ENCODE measurements at places on chromosomes 12 and 14. TPM values are rescaled to one million over a fixed set of nuclear protein-coding genes. Genes with fewer than 3 reads are reported as not detected.
A peak's percentile ranks its signal among the peaks of the same experiment; 100 is the strongest.

DNA sequence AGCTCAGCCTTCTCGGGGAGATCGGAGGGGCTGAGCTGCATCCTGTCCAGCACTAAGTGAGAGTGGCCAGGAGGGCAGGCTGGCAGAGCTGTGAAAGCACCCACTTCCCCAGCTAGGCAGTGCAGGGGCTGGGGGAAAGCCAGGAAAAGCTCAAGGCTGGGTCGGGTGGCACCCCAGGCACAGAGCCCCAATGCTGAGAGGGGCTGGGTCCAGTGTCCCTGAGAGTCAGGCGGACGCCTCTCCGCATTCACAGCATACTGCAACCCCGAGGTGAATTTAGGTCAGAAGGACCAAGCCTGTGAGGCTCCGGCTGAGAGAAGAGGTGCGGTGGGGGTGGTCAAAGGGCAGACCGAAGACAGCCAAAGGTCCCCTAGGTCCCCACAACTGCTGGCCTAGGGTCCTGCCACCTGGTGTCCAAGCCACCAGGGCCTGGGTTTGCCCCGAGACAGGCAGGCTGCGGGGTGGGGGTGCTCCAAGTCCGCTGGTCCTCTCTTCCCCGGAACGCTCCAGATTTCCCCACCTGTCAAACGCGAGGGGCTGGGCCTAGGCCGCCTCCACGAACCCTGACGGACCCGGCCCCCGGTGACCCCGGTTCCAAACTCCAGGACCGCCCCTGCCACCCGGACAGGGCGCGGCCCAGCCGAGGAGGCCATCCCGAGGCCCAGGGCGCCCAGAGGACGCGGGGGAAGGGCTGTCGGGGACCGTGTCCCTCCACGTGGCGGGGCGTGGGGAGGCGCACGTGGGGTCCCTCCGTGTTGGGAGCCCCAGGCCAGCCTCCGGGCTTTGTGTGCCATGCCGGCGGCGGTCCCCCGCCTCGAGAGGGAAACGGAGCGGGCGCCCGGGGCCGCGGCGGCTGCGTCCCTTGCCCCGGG is 527 bp downstream of the CAMKK2 start:
- peaks cover 6% of the 10 kb centered on the region for H3K27me3 ChIP-seq
- peak; percentile 46 for DNase-seq
- H3K27ac ChIP-seq = peak overlapping the region; percentile 77
- peak overlapping the region; percentile 89 for H3K4me3 ChIP-seq
- peaks cover 4% of the 10 kb centered on the region for H3K4me1 ChIP-seq

DNA sequence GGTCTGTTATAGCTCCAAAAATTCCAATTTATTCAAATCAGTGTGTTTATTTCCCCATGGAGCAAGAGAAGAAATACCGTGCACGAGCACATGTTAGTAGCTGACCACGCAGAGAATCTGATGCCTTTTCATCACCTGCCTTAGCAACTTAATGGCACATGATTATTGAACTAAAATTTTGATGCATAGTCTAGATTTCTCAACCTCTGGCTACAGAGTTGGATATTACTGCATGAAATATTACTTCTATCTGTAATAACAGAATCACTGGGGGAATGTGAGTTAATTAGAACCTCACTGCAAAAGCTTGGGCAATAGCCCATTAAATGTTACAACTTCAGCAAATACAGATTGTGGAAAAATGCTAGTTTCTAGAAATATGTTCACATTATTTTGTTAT is 335.8 kb downstream of the FLRT2 start:
- H3K36me3 ChIP-seq = no peaks in the 10 kb centered on the region
- no peak overlapping the region for H3K27ac ChIP-seq
- H3K4me3 ChIP-seq = no peak overlapping the region
- DNase-seq = no peak
- H3K27me3 ChIP-seq = no peaks in the 10 kb centered on the region

- no peak overlapping the region for H3K27ac ChIP-seq
- DNase-seq = no peak
- H3K36me3 ChIP-seq = no peaks in the 10 kb centered on the region
- peaks cover 1% of the 10 kb centered on the region for H3K27me3 ChIP-seq
- no peak overlapping the region for H3K4me3 ChIP-seq
Observed at GRCh38 chr12:67386869-67387565, 117.9 kb downstream of the CAND1 start.

DNA sequence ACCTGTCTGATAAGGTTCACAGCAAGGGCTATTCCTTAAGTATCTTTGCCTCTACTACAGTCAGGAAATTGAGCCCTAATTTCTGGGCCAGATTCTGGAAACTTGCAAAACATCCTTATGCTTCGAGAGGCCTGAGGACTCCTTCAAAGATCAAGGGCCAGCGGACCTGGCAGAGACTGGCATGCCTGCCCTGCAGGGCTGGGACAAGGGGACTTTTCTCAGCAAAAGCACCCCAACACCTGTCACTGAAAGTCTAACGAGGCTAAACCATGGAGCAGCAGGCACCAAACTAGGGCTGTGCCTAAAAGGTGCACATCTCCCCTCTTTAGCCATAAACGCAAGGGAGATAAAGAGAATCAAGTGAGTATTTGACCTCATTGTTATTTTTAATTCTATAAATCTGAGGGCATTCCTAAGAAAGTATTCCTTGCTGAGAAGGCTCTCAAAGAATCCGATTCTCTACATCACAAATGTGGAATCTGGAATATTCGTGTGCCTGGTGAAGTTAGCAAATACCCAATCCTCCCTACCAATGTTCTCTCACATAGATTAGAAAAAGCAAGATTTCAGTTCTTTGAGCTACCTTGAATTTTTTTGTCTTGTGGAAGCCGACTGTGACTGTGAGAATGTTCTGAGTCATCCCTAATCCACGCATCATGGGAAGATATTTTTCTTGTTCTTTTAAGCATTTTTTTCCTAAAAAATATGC is 328.2 kb upstream of the NOVA1 start:
- peak overlapping the region; percentile 3 for H3K27ac ChIP-seq
- H3K27me3 ChIP-seq = no peaks in the 10 kb centered on the region
- no peak for DNase-seq

GRCh38 chr12:110224379-110225304 is 56.4 kb upstream of the ATP2A2 start:
- H3K27ac ChIP-seq = peak overlapping the region; percentile 12
- H3K36me3 ChIP-seq = peaks cover 4% of the 10 kb centered on the region
- H3K4me3 ChIP-seq = no peak overlapping the region
- H3K4me1 ChIP-seq = peaks cover 7% of the 10 kb centered on the region
- DNase-seq = no peak

DNA sequence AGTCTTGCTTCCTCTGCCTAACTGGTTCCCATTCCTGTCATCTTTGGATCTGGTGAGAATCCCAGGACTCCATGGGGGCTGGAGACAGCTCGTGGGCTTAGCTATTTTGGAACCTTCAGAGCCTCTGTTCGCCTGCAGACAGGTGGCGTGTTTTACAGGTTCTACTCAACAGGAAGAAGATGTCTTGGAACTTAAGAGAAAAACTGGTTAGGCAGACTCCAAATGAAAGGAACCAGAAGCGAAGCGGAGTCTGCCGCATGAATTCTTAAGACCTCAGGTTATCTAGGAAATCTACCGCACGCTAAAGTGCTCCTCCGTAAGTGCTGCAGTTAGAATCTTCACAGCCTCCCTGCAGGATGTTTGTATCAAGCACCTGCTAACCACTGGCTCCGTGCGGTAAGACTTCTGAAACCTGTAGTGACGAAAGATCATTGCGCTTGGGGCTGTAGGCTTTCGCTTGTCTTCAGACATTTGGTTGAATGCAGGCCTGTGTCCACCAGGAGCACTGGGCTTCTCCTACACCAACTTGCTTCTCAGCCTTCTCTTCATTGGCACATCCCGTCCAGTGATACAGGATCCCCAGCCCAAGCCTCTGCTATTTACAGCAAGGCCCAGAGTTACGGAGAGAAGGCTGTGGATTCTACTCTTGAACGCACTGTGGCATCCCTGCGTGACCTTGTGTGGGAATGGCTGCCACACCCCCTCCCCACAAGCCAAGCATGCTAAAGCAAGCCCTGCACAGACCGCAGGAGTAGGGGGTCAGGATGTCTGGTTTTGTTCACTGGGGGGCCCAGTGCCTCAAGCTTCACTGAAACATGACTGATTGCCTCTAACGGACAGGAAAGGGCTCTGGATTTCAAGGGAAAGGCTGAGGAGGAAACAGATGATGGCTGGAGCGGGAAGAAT is 35.0 kb downstream of the ACADS start:
- H3K36me3 ChIP-seq = no peaks in the 10 kb centered on the region
- H3K4me3 ChIP-seq = no peak overlapping the region
- no peak overlapping the region for H3K27ac ChIP-seq
- H3K27me3 ChIP-seq = no peaks in the 10 kb centered on the region
- peaks cover 13% of the 10 kb centered on the region for H3K4me1 ChIP-seq

GRCh38 chr12:5437182-5437583 is 5.3 kb downstream of the NTF3 start:
- H3K27me3 ChIP-seq = peaks cover 8% of the 10 kb centered on the region
- H3K4me3 ChIP-seq = no peak overlapping the region
- peaks cover 14% of the 10 kb centered on the region for H3K4me1 ChIP-seq
- DNase-seq = no peak
- peaks cover 10% of the 10 kb centered on the region for H3K36me3 ChIP-seq

- no peaks in the 10 kb centered on the region for H3K27me3 ChIP-seq
- no peak for DNase-seq
- no peak overlapping the region for H3K27ac ChIP-seq
- H3K4me3 ChIP-seq = no peak overlapping the region
- H3K36me3 ChIP-seq = no peaks in the 10 kb centered on the region
- H3K4me1 ChIP-seq = no peaks in the 10 kb centered on the region
Observed at GRCh38 chr12:42525444-42525843, 64.1 kb downstream of the PRICKLE1 start.

DNA sequence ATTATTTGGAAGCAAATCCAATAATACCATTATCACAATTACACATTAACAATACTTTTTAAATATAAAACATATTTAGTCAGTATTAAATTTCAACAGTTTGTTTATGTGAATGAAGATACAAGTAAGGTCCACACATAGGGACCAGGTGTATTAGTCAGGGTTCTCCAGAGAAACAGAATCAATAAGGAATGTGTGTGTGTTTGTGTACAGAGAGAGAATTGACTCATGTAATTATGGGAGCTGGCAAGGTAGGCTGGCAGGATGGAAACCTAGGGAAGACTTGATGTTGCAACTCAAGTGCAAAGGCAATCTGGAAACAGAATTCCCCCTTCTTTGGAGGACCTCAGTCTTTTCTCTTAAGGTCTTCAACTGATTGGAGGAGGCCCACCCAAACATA is 123.2 kb upstream of the OTX2 start:
- no peaks in the 10 kb centered on the region for H3K4me1 ChIP-seq
- no peak for DNase-seq
- H3K4me3 ChIP-seq = no peak overlapping the region
- H3K36me3 ChIP-seq = no peaks in the 10 kb centered on the region

DNA sequence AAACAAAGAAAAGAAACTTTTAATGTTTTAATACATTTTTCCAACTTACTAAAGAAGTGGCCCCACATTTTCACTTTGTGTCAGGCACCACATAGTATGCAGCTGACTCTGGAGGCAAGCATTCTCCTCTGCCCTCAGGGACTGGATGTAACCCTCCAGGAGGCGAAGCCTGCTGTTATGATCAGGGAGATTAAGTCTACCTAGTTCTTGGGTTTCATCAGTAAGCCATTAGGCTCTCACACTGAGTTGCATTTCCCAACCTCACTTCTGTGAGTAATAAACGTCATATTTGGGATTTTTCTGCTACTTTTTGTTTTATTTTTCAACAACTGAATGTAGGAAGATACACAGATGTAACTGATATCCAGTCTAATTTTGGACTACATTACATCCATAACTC is 101.2 kb upstream of the LRFN5 start:
- H3K27me3 ChIP-seq = no peaks in the 10 kb centered on the region
- no peaks in the 10 kb centered on the region for H3K36me3 ChIP-seq
- no peak overlapping the region for H3K27ac ChIP-seq
- H3K4me3 ChIP-seq = no peak overlapping the region
- no peak for DNase-seq

DNA sequence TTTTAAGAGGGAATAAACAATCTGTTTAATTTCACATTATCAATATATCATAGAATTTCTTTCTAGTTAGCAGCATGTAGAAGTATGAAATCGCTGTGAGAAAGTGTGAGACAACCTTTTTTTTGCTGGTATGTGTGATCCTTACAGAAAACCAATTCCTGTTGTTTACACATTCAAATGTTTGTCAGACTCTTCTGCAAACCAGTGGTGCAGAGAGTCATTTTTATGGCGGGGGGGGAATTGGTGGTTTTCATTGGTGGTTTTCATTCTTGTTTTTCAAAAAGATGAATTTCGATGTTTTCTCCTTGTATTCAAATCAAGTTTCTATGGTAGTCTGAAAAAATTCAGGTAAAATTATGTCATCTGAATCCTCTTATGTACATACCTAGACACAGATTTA is 57.8 kb downstream of the SLC25A21 start:
- no peaks in the 10 kb centered on the region for H3K27me3 ChIP-seq
- H3K36me3 ChIP-seq = no peaks in the 10 kb centered on the region
- no peaks in the 10 kb centered on the region for H3K4me1 ChIP-seq
- H3K27ac ChIP-seq = no peak overlapping the region

DNA sequence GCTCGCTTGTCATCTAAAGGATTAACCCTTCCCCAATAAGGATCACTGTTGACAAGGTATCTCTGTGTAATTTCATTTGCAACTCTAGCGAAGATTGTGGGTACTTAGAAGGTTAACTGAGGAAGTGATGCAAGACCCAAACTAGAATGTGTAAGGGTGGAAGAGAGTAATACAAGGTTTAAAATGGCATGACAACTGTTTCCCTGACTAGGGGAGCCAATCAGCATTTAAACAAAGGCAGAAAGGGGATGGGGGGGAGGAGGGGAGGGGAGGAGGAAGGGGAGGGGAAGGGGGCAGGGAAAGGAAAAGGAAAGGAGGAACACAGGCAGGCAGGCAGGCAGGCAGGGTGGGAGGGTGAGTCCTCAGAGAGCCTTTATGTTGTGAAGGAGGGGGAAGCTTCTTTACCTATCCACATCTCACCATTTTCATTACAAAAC is 31.1 kb downstream of the NRDE2 start:
- no peak overlapping the region for H3K4me3 ChIP-seq
- peaks cover 7% of the 10 kb centered on the region for H3K4me1 ChIP-seq
- H3K27ac ChIP-seq = no peak overlapping the region
- H3K36me3 ChIP-seq = no peaks in the 10 kb centered on the region

Gene KIF26A
- total RNA-seq = 5.9 TPM

Data from glutamatergic neuron (in vitro differentiated cells).